NCI-H2081 treated with DMSO at 0.1 percent for 48 hours (cell line): ENCODE measurements at places on chromosomes 7 and 10.
A peak's percentile ranks its signal among the peaks of the same experiment; 100 is the strongest.

GRCh38 chr10:101095550-101096213 is 33.9 kb downstream of the KAZALD1 start:
- peak; percentile 9 for DNase-seq

- DNase-seq: no peak
Measured at GRCh38 chr7:151699928-151700319, 177.0 kb downstream of the PRKAG2 start.

- no peak for DNase-seq
Measured at GRCh38 chr10:30527623-30528428, 93.8 kb downstream of the MAP3K8 start.

GRCh38 chr10:62541811-62542210 is 167.6 kb downstream of the ZNF365 start:
- DNase-seq: no peak

DNA sequence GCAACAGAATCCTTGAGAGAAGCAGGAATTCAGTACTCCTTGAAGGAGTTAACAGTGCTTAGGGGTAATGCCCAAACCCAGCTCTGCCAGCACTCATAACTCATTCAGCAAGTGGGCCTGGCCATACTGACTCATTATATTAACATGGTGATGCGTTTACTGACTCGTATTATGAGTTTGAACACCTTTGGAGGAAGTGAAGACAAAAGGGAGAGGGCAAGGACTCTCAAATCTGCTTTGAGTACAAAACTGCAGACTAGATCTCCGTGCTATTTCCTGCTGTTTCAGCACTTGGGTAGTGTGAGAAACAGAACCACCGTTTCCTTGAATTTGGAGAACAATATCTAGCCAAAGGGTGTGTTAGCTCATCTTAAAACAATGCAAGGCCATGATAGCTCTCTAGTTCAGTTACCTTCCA is 30.8 kb downstream of the SLC16A9 start:
- DNase-seq: no peak

GRCh38 chr10:113300617-113301016 is 252.2 kb upstream of the HABP2 start:
- DNase-seq: no peak

DNA sequence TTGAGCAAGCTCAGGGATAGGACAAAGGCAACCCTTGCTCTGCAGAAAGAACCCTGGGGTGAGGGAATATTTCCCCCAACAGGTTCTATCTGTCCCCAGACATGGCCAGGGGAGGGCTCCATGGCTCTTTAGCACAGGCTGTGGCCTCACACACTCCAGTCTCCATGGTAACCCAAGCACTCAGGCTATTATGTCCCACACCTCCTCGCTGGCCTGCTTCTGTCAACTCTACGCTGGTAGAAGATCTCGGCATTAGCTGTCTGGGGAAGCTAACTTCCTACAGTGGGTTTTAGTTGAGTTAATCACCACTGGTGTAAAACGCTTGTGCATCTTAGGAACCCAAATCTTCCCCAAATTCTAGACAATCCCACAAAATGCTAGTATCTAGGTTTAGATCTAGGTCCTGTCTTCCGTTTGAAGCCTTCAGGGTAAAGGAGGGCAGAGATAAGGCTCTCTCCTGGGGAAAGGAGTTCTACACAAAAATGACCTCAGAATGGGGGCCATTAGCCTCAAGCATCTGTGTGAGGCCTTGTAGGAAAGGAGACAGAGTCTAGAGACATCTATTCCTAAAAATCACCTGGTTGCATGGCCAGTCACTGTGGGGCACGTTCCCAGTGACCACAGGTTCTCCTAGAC is 36.7 kb upstream of the SLIT1 start:
- no peak for DNase-seq

- no peak for DNase-seq
Measured at GRCh38 chr7:111043561-111043960, 47.4 kb upstream of the LRRN3 start.

GRCh38 chr7:36661135-36661840 is 63.0 kb downstream of the AOAH start:
- DNase-seq: no peak

- DNase-seq: no peak
Measured at GRCh38 chr7:105131033-105131656, 117.1 kb downstream of the KMT2E start.

DNA sequence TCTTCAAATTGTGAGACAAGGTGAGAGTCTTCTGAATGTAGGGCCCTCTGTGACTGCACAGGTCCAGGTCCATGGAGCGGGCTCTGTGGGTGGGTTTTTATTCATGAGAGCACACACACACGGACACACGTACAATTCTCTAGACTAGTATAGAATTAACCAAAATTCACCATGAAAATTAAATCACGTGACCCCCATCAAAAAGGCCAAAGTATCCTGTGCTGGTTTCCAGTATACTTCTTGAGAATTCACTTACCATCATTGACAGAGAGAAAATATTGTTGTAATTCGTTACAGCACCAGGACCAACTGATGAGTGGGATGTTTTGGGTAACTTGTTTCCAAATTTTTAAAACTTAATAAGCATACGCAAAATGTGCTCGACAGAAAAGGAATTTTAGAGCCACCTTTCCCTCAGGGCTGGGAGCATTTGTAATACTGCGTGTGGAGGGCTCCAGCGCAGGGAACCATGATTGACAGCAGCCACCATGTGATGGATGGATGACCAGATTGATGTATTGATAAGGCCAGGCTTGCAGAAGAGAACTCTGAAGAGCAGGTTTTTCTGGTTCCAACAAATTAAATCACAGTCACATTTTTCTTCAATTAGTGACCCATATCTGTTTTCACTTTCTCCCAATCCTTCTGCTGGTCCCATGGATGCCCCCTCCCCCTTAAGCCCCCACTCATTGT is 14.9 kb upstream of the DNTT start:
- DNase-seq: no peak

DNA sequence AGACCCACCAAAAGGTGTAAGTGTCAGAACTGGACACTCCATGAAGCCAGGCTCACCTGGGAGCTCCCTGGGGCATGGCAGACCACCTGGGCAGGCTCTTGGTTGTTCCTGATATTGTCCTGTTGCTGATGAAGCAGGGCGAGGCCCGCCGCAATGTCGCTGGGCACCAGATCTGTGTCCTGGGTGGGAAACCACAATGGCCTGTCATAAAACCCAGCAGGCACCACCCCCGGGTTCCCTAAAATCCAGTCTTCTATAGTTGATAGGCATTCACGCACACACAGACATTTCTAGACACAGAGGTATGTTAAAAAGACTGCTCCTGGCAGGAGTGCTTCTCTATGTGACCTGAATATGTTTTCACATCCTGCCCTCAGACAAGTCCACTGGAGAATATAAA is 15.0 kb downstream of the DAGLB start:
- no peak for DNase-seq

DNA sequence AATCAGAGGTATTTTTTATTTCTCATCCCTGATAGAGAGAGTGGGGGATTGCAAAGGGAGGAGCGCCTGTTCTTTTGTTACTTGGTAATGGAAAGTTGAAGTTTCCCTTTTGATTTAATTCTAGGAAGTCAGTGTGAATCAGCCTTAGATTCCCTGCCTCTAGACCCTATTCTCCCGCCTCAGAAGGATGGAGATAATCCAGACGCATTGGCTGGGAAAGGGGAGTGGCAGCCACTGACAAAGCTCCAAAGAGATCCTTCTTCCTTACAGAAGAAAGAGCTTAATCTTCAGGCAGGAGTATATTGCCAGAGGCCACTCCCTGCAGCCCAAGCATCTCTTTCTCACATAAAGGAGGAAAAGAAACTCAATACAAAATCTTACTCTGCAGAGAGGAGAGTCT is 122.3 kb upstream of the GALNT17 start:
- no peak for DNase-seq

DNA sequence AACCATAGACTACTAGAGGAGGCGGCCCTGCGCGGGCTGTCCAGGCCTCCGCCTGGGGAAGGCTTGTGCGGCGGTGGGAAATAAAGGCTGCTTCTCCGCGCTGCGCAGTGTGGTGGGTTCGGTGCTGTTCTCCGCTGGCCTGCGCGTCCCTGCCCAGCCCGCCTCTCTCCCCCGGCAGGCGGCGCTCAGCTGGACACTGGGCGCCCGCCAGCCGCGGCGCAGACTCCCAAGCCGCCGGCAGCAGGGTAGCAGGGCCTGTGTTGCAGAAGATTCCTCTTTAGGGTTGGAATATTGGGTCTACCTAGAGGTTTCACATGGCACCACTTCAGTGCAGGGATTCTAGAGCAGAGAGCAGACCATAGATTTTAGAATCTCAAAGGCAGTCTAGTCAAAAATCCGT is 66.1 kb upstream of the ZPBP start:
- no peak for DNase-seq

DNA sequence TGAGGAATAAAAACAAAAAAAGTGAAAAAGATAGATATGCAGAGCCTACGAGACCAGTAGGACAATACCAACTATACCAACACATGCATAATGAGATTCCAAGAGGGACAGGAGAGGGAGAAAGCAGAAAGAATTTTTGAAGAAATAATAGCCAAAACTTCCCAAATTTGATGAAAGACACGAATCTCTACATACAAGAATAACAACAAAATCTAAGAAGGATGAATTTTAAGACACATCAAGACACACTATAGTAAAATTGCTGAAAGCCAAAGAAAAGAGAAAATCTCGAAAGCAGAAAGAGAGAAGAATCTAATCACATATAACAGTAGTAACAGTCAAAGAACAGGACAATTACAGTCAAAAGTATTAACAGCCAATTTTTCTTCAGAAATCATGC is 7.5 kb upstream of the MAT1A start:
- DNase-seq: no peak

DNA sequence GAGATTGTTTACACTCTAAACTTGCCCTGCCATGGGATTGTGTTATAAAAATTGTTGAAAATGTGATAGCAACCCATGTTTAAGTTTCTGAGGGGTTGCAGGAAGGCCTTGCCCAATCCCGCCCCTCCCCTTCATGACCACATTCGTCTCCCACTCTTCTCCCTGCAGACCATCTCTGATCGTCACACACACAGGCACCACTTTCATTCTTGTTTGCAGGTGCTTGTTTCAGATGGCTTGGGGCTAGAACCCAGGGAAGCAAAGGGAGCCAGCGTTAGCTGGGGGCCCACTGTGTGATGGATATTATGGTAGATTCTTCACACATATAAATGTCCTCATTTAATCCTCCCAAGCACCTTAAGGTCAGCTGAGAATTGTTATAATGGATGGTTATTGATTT is 286.7 kb upstream of the HABP2 start:
- no peak for DNase-seq

DNA sequence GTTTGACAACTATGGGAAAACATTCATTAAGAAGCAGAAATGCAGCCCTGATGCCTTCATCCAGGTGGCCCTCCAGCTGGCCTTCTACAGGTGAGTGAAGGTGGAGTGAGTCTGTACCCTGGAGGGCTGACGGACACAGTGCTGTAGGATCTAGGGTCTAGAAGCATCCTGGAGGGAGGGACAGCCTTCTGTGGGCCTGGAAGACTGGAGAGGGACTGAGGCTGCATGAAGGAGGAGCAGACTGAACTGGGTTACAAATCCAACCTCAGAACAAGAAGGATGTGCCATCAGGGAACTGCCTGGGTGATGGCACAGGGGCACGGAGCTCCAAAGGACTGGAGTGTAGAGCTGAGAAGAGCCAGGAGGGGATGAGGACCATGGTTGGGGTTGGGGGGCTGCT is 27.5 kb upstream of the C10orf53 start:
- no peak for DNase-seq

DNA sequence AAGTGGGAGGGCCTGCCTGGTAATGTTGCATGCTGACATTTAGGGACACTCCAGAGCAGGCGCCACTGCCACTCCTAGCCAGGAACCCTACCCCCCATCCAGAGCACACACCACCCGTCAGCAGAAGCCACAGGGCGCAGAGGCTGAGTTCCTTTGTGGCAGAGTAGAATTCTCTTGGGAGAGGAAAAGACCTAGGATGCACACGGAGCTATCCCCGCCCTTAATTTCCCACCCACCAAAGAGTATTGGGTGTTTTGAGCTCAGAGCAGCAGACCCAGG is 702 bp upstream of the INSYN2A start:
- DNase-seq: no peak

DNA sequence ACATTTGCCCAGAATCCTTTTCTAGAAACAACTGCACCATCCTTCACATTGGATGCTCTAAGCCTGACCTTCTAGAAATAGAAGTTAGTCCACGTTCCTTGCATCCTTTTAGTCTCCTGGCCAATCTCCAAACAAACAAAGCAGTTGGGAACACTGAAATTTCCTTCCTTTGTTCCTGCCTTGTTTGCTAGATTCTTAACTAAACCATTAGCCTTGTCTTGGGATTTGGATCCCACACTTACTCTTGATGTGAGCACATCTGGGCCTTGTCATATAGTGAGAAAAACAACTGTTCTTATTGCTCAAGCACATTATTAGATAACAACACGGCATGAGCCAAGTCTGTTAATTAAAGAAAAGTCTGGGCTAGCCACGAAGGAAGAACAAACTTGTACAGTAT is 319.3 kb upstream of the GHITM start:
- no peak for DNase-seq

- DNase-seq: no peak
Measured at GRCh38 chr7:132211971-132212370, 364.3 kb downstream of the PLXNA4 start.

- no peak for DNase-seq
Measured at GRCh38 chr10:102869258-102870198, at the start of gene AS3MT. Gene AS3MT, plus strand, starts transcription at chr10:102869470. Its CDS starts 123 bp downstream, at chr10:102869593.
